Myocyte (in vitro differentiated cells): ENCODE measurements at places on chromosomes 16 and 17. TPM values are rescaled to one million over a fixed set of nuclear protein-coding genes. Genes with fewer than 3 reads are reported as not detected.

UQCRC2 gene
- total RNA-seq, result 220 and 298 TPM in 2 replicates

WNK4 gene
- total RNA-seq, result 0.16 TPM in 1 of 2 replicates, not detected in the other

DBNDD1 gene
- 56.5 and 66.6 TPM in 2 replicates for total RNA-seq

CETP gene
- total RNA-seq, result 0.10 TPM in 1 of 2 replicates, not detected in the other

DNAAF8 gene
- total RNA-seq, result 0.91 and 1.1 TPM in 2 replicates

KLHL10 gene
- total RNA-seq, result 1.3 TPM in 1 of 2 replicates, not detected in the other

CD300LF gene
- total RNA-seq, result 0.26 TPM in 1 of 2 replicates, not detected in the other

KRTAP3-1 gene
- total RNA-seq, result not detected in 2 replicates

MYCBPAP gene
- 0.35 and 0.52 TPM in 2 replicates for total RNA-seq

GRCh38 chr16:1817716-1818115 is 8.9 kb downstream of the HAGH start:
- no peak for DNase-seq

DNA sequence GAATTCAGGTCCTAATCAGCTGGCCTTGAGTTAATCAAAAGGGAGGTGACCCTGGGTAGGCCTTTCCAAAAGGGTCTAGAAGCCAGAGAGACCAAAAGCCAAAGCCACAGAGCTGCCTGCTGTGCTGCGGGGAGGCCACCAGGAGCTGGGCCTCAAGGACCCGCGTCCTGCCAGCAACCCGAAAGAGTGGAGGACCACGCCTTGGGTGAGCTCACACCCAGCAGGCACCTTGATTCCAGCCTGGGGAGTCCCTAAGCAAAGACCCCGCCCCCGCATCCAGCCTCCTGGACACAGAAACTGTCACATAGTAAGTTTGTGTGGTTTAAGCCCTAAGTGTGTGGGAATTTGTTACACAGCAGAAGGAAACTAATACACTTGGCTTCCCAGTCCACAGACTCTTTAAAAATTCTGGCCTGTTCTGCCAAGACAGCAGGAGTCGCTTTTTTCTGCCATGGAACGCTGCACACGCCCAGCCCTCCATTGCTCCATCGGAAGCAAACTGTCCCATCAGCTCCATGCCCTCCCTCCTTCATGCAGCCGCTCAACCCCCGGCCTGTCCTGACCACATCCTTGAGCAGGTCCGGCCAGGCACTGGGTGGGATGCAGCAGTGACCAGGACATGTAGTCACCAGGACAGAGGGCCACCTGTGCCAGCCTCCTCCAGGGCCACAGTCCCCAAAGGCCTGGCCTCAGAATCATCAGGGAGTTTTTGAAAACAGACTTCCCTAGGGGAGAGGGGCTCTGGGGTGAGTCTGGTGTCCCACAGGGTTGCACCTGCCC is 20.9 kb upstream of the RASD1 start:
- no peak for DNase-seq

GRCh38 chr17:77613627-77614026 is 344.9 kb upstream of the TNRC6C start:
- DNase-seq, result no peak

GRCh38 chr17:72404872-72405271 is 284.1 kb downstream of the SOX9 start:
- DNase-seq, result no peak

DNA sequence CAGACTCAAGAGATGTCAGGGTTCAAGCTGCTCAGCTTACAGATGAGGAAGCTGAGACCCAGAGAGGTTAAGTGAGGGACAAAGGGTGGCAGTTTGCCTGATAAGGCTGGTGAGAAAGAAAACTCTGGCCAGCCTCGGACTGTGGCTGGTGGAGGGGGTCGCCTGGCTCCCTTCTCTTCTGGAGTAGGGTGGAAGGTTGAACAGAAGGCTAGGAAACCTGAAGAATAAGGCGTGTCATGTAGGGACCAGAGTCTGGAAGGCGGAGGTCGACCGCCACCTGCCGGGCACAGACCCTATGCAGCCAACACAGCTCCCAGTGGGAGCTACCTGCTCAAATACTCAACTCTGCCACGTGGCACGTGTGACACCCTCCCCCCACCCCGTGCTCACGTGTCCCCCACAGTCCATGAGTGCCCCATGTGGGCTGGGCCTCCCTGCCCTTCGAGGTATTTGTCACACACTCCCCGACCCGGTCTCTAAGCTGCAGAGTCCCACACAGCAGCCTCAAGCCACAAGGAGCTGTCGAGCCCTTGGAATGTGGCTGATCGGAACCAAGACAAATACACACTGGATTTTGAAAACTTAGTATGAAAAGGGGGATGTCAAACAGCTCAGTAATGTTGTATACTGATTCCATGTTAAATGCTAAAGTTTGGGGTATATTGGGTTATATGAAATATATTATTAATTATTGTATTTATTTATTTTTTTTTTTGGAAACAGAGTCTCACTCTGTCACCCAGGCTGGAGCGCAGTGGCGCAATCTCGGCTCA is 11.8 kb downstream of the HID1 start:
- peak; percentile 30 for DNase-seq

DNA sequence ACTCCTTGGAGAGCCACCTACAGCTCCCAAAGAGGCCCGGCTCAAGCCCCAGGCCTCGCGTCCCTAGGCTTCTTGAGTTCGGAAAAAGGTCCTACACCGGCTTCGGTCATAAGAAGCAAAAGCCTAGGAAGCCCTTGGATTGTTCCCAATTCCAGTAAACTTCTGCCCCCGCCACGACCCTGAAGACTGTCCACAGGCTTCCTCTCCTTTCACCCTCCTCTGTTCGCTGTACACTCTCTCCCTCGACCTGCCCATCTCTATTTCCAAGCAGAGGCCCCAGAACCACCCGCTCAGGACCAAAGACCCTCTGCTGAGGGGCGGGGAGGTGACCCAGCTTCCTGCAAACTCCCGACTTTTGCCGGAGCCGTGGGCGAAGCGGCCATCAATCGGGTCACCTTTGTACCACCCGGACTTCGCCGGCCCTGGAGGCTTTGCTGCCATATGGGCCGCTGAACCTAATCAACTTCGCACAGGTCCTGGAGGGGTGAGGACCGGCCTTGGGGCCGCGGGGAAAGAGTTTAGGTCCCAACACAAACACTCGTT is 2.7 kb downstream of the HOXB2 start:
- DNase-seq, result no peak

DNA sequence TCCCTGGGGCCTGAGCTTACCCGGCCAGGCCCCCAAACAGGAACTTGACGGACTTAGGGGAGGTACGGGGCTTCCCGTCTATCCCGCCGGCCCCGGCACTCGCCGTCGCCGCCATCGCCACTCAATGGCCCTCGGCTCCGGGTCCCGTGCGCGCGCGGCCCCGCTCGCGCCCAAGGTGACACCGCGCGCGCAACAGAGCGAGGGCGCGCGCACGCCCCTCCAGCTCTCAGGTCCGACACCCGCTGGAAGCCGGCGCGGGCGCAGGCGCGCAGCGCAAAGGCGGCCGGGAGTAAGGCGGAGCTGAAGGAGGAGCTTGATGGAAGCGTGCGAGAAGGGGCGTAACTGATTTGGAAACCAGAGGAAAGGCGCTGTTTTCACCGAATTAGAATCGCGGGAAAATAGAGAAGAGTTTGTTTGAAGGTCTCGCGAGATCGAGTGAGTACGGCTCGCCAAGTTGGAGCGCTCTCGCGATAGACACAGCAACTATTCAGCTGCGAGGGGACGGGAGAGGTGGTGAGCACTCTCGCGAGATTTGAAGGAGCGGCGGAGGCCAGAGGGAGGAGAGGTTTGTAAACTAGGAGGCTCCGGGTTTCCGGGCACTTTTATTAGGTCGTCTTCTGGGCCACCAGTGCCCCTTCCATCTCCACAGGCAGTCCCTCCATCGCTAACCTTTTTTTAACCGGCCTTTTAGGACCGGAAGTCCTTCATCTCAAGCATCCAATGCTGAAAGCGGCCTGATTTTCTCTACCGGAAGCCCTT is at the start of the genes RNF167 and SLC25A11:
Gene RNF167 (plus strand): TSS at position 473 of the 759 bp plus-strand sequence. CDS start 642 bp downstream, outside the sequence.
Gene SLC25A11 (minus strand): TSS at position 251 of the 759 bp plus-strand sequence. CDS start 136 bp downstream, at position 115.
- DNase-seq, result peak; percentile 99

DNA sequence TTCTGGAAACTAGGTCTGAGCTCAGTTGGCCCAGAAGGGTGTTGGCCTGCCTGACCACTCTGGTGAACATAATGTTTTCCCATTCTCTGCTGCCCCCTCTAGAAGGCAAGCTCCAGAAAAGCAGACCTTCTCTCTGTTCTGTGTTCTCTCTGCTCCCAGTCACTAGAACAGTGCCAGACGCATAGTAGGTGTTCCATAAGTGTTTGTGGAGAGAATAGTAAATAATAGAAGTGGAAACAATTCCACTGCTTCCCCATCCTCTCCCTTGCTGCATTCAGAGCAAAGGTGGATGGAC is 32.2 kb upstream of the ETV4 start:
- DNase-seq, result no peak

GRCh38 chr17:19304209-19304608 is 58.3 kb downstream of the B9D1 start:
- DNase-seq, result peak; percentile 31

- peak; percentile 59 for DNase-seq
Observed at GRCh38 chr17:61294777-61295176, 104.9 kb upstream of the TBX2 start.
